Activated CD4-positive, alpha-beta T cell treated with anti-CD3 and anti-CD28 coated beads, Interleukin-2, amount 50 U/mL, for 24 hours (primary cell): ENCODE measurements at places on chromosomes 7 and 10.

DNA sequence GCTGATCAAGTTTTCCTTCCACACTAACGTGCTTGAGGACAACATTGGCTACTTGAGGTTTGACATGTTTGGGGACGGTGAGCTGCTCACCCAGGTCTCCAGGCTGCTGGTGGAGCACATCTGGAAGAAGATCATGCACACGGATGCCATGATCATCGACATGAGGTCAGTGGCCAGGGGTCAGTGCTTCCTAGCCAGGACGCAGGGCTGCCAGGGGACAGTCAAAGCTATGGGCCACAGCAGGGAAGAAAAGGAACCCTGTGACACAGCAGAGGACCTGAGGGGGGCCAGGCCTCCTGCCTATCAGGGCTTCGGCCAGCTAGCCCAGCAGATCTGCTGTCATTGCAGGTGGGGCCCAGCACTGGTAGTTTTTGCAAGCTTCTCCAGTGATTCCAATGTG lies 5.2 kb downstream of the RBP3 start:
- DNase-seq = no peak

GRCh38 chr7:126702242-126703016 lies 550.3 kb downstream of the GRM8 start:
- no peak for DNase-seq

DNA sequence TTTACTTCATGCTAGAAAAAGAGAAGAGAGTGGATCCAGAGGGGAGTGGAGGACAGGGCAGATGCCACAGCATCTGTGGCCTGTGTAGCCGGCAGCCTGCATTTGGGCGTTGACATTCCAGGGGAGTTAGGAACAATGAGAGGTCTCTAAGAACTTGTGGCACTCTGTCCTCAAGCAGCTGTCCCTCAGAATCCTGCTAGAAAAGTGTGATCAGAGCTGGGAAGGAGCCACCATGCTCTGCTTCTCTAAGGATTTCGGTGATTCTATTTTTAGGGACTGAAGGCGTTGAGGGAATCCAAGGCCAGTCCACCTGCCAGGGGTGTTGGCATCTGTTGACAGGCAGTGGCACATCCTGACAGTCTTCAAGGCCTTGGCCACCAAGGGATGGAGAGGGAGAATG lies 7.6 kb downstream of the LRIT2 start:
- no peak for DNase-seq

- no peak for DNase-seq
Observed at GRCh38 chr7:142645777-142646176, 103.5 kb upstream of the PRSS1 start.
